CD14-positive monocyte (primary cell): ENCODE measurements at places on chromosomes 12 and 14. TPM values are rescaled to one million over a fixed set of nuclear protein-coding genes. Genes with fewer than 3 reads are reported as not detected.

- H3K36me3 ChIP-seq, result no peaks in the 10 kb centered on the region
- H3K4me3 ChIP-seq, result no peak overlapping the region
- H3K4me1 ChIP-seq, result peaks cover 18% of the 10 kb centered on the region
- no peak overlapping the region for H3K27ac ChIP-seq
Observed at GRCh38 chr14:61498303-61498702, 176.9 kb downstream of the PRKCH start.

GRCh38 chr12:79069009-79069408 is 204.4 kb downstream of the SYT1 start:
- no peak overlapping the region for H3K27ac ChIP-seq
- no peak overlapping the region for H3K4me3 ChIP-seq
- H3K36me3 ChIP-seq, result no peaks in the 10 kb centered on the region
- DNase-seq, result no peak
- no peaks in the 10 kb centered on the region for H3K4me1 ChIP-seq
- no peaks in the 10 kb centered on the region for H3K27me3 ChIP-seq

- H3K4me1 ChIP-seq, result peaks cover 36% of the 10 kb centered on the region
- H3K27me3 ChIP-seq, result no peaks in the 10 kb centered on the region
- H3K27ac ChIP-seq, result no peak overlapping the region
- DNase-seq, result no peak
Observed at GRCh38 chr12:1662761-1663439, 28.0 kb upstream of the ADIPOR2 start.

DNA sequence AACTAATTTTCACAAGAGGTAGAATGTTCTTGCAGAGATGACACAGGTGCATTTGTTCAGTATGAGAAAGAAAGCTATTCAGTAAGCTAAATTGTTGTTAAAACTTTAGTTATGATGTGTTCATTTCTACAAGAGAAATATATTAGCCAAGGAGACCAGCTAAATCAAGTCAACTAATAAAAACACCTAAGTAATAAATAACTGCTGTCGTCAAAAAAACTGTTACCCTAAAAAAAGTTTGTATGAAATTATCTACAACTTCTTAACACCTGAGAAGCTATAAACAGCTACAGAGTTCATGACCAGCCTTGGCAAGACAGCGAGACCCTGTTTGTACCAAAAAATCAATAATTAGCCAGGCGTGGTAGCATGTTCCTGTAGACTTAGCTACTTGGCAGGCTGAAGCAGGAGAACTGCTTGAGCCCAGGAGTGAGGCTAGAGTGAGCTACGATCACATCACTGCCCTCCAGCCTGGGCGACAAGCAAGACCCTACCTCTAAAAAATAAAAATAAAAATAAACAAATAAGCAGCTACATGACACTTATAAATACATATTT is 67.6 kb upstream of the AP4S1 start:
- no peaks in the 10 kb centered on the region for H3K27me3 ChIP-seq
- H3K27ac ChIP-seq, result no peak overlapping the region
- no peak for DNase-seq
- H3K4me3 ChIP-seq, result no peak overlapping the region

DNA sequence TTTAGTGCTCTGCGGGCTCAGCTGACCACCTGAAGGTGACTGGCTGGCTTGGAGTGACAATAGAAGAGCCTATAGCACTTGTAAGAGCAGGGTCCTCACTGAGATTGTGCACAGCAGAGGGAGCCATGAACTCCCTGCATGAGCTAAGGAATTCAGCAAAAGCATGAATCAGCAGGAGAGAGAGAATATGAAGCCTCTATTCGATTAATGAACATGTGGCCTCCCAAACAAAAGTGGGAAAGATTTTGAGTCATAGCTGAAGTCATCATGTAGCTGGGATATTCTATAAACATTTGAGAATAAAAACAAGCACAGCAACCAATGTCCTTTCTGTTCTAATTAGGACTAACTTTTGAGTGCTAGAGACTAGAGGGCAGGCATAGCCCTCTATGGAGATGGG is 626.6 kb downstream of the DIO2 start:
- no peak overlapping the region for H3K4me3 ChIP-seq
- H3K27ac ChIP-seq, result no peak overlapping the region
- H3K4me1 ChIP-seq, result no peaks in the 10 kb centered on the region

The KERA gene
- polyA plus RNA-seq, result not detected

The GDF3 gene
- polyA plus RNA-seq, result not detected in 2 replicates
